NCI-H146 (cell line): ENCODE measurements at places on chromosomes 3 and 15.

DNA sequence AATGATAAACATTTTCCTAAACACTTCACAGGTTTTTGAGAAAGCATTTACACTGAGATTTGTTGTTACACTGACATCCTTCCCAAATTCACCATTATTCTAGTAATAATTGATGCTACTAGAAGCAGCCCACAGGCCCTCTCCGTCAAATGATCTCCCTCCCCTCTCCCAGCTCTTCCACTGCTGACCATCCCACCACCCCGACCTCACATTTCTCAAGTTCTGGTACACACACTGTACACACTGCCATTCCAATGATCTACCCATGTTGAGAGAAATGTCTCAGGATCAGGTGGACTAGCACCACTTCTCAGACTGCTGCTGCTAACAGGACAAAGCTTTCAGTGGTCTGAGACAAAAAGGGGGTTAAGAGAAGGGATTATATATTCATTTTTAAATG lies 3.5 kb downstream of the TBC1D5 start:
- no peak for DNase-seq

DNA sequence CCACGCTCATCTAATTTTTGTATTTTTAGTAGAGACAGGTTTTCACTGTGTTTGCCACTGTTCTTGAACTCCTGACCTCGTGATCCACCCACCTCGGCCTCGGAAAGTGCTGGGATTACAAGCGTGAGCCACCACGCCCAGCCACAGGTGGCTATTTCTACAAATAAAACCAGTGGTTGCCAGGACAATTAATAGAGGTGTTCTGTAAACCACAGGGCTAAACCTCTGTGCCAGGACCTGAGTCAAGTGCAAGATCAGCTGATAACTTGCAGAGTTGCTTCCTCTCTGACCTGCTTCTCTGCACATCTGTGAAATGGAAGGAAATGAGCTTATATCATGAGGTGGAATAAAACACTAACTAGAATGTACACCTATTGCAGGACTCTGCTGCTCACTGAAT lies 72.8 kb downstream of the CD200R1L start:
- DNase-seq = no peak

GRCh38 chr3:118683636-118684035 lies 351.0 kb downstream of the IGSF11 start:
- no peak for DNase-seq

GRCh38 chr15:37907136-37907535 lies 27.3 kb upstream of the TMCO5A start:
- DNase-seq = no peak

GRCh38 chr15:26891448-26892181 lies 24.8 kb downstream of the GABRA5 start:
- DNase-seq = peak; percentile 9

DNA sequence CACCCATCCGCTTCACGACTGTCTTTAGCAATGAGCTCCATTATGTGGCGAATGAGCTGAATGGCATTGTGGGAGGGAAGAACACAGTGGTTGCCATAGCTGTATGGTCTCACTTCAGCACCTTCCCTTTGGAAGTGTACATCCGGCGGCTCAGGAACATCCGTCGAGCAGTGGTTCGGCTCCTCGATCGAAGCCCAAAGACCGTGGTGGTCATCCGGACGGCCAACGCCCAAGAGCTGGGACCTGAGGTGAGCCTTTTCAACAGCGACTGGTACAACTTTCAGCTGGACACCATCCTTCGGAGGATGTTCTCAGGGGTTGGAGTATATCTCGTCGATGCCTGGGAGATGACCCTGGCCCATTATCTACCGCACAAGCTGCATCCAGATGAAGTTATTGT lies 27.8 kb upstream of the NFKBIZ start:
- no peak for DNase-seq

GRCh38 chr3:179046497-179047353 lies 24.9 kb downstream of the ZMAT3 start:
- no peak for DNase-seq

GRCh38 chr3:13873818-13874217 lies 6.1 kb downstream of the WNT7A start:
- no peak for DNase-seq

DNA sequence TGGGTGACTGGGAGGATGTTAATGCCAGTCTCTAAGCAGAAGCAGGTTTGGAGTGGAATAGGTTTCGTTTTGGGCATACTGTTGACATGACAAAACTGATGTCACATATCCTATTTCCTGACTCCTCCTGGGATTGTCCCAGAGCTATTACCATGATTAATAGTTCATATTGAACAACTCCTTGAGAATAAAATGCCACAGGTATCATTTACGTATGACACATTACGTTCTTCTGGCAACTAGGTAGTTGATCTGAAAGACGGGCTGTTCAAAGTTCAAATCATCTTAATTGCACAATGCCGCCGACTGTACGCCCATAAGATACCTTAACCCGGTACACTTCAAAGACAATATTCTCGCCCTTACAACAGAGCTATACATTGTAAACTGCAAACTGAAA lies 1.4 kb upstream of the RAB5A start:
- peak; percentile 5 for DNase-seq

GRCh38 chr3:124014366-124014942 lies 22.5 kb upstream of the ROPN1 start:
- DNase-seq = no peak

DNA sequence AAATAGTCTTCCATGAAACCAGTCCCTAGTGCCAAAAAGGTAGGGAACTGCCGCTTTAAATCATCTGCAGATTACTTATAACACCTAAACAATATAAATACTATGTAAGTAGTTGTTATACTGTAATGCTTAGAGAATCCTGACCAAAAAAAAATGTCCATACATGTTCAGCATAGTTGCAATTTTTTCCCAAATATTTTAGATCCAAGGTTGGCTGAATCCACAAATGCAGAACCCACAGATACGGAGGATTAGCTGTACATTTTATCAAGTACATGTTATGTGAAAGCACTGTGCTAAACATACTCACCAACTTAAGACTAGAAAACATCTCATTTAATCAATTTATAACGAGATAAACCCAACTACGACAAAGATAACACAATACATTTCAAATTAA lies 9.3 kb downstream of the MSL2 start:
- DNase-seq = no peak

- no peak for DNase-seq
Observed at GRCh38 chr3:129662191-129662608, 55.7 kb upstream of the PLXND1 start.

- no peak for DNase-seq
Observed at GRCh38 chr3:196227121-196227561, 10.8 kb downstream of the SLC51A start.

DNA sequence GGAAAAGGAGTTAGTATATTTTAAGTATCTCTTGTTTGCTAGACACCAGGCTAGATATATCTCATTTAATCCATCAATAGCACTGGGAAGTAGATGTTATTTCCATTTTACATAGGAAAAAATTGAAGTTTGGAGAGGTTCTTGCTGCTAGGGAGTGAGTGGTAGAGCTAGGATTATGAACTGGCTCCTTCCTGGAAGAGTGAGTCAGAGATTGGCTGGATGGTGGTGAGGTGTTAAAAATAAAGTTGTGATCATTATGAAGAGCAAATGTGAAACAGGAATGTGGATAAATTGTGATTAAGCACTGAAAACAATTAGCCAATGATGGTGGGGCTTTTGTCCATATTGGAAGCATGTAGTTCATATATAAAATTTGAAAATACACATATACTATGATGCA lies 234.2 kb downstream of the WNT5A start:
- no peak for DNase-seq

DNA sequence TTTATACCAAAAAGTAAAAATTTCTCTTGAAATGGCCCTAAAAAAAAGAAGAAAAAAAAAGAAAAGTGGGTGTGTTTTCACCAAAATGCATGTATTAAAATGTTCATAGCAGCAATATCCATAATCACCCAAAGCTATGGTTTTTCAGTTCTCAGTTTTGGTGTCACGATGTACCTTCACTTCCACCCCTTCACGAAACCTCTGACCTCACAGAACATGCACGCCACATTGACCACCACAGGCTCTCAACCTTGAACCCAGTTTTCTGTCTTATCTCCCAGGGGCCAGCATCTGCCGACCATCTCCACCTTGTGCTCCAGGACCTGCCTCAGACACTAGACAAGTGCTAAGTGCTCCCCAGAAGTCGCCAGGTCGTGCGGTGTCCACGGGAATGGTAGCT lies 30.4 kb downstream of the COLQ start:
- no peak for DNase-seq

DNA sequence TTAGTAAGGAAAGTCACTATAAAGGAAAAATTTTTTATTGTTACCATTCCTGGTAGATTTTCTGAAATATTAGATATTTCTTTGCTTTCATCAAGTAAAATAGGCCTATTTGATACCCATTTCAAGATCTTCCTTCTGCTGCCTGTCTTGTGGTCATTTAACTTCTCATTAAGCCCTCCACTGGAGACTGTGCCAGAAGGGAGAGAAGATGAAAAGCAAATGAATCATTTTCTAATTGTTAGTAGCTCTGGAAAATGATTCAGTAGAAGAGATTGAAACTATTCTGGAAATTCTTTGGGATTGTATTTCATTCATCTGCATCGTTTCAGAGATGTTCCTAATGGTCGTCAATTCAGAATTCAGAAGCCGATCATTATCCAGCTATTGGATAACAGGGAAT lies 3.2 kb downstream of the KCTD6 start:
- DNase-seq = no peak

- DNase-seq = peak; percentile 18
Observed at GRCh38 chr3:147619921-147620560, 210.9 kb downstream of the ZIC1 start.

DNA sequence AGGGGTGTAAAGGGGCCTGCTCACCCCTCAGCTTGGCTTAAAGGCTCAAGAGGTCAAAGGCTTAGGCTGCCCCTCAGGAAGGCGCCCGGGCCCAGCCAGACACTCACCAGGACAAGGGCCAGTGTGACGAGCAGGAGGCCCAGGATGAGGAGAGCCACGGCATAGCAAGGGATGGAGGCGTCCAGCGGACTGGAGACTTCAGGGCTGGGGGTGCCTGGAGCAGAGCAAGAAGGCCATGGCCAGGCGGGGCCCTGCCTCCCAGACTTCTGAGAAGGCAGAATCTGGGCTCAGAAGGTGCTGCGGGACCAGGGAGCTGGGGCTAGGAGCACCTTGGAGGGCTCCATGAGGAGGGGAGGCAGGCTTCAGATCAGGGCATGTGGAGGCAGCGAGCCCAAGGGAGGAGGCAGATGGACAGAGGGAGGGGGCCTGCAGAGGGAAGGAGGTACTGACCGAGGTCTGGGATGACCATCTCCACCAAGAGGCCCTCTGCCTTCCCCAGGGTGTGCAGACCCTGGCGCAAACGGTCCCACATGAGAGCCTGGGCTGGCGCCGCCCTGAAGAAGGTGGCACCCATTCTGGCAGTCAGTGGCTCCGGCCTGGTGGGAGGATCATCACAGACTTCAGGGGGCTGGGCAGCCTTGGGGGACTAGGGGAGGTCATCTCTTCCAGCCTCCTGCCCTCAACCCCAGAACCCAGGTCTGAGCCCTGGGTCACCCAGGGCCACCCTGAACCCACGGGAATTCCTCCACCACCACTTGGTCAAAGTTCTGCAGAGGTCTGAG lies 24.5 kb downstream of the C15orf39 start:
- DNase-seq = no peak

- peak; percentile 56 for DNase-seq
Observed at GRCh38 chr3:71926262-71926600, 141.3 kb upstream of the PROK2 start.

DNA sequence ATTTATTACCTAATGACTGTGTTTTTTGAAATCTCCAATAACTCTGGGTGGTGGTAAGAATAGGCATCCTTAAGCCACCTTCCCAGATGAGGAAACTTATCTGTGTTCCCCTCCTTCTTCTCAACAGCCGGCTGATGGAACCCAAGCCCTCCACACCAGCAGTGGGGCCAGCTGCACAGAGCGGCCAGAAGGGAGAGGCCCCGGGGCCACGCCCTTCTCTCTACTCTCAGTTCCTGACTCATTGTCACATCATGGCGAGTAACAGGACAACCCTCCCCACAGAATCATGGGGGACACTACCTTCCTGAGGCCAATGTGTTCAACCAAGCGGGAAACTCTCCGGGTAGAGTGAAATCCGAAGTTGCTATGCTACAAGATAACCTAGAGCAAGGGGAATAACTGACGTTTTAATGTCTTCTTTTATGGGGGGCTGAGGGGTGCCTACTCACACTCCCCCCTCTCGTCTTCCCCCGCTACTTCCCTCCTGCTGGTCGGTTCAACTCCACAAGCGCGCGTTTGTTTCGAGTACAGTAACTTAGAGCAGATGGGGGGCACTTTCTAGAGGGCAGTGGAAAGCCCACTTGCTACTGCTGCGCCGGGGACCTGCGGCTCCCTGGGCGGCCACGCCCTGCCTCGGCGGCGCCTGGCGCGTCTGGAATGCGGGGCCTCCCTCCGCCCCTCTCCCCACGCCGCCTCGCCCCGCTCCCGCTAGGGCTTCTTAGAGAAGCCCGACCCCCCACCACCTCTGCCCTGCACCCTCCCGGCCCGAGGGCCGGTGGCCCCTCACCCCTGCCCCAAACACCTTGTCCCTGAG lies 621 bp downstream of the ANXA2 start:
- peak; percentile 50 for DNase-seq
